ENCODE measurements at places on chromosomes 7 and 10. TPM values are rescaled to one million over a fixed set of nuclear protein-coding genes. Genes with fewer than 3 reads are reported as not detected.

PRR15 gene
- total RNA-seq: 0.45 TPM

TAS2R38 gene
- total RNA-seq: not detected

CADPS2 gene
- 53.7 TPM for total RNA-seq

ENTPD1 gene
- 3.3 TPM for total RNA-seq

DCLRE1C gene
- 5.7 TPM for total RNA-seq

DDC gene
- total RNA-seq: not detected

SPDYE17 gene
- total RNA-seq: not detected

CDHR3 gene
- total RNA-seq: 1.7 TPM

HERC4 gene
- 39.2 TPM for total RNA-seq

PTPRE gene
- total RNA-seq: 40.2 TPM

FEZF1 gene
- not detected for total RNA-seq

HTR7 gene
- 0.47 TPM for total RNA-seq

HGF gene
- 4.0 TPM for total RNA-seq

NKX1-2 gene
- not detected for total RNA-seq

CPEB3 gene
- 0.94 TPM for total RNA-seq

HTR5A gene
- not detected for total RNA-seq

SORCS1 gene
- total RNA-seq: not detected

OR13A1 gene
- not detected for total RNA-seq

ITIH5 gene
- total RNA-seq: not detected

ANKRD30A gene
- total RNA-seq: not detected

SRRT gene
- 49.1 TPM for total RNA-seq

TLX1 gene
- total RNA-seq: not detected

SYT15B gene
- total RNA-seq: not detected

CDNF gene
- 0.47 TPM for total RNA-seq

Data from endothelial cell of coronary artery (primary cell).